Osteoblast (primary cell): ENCODE measurements at places on chromosomes 6 and 20. TPM values are rescaled to one million over a fixed set of nuclear protein-coding genes. Genes with fewer than 3 reads are reported as not detected.

The TENT5A gene
- 79.6 and 82.9 TPM in 2 replicates for total RNA-seq

The ADGB gene
- total RNA-seq: under 0.01 TPM in 1 of 2 replicates, not detected in the other

DNA sequence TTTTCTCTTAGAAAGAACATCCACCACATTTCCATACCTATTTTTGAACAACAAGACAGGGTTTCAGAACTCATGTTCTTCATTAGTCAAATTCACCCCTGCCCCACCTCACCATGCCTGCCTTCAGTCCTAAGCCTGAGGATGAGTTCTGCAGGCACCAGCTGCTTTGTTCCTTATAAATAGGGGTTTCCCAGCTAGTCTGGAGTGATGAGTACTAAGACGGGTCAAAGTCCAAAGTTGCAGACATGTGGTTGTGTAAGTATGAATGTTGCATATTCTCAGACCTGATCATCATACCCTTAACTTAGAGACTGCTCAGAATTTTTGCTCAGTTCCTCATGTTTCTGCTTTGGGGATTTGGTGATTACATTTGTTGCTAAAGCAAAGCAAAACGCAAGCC, 257.7 kb upstream of the CDYL start:
- peaks cover 6% of the 10 kb centered on the region for H3K27me3 ChIP-seq
- no peak overlapping the region for H3K4me3 ChIP-seq
- no peaks in the 10 kb centered on the region for H3K36me3 ChIP-seq

GRCh38 chr6:47097092-47097945, 55.2 kb upstream of the ADGRF1 start:
- H3K4me1 ChIP-seq: no peaks in the 10 kb centered on the region
- H3K36me3 ChIP-seq: no peaks in the 10 kb centered on the region
- H3K27ac ChIP-seq: no peak overlapping the region

DNA sequence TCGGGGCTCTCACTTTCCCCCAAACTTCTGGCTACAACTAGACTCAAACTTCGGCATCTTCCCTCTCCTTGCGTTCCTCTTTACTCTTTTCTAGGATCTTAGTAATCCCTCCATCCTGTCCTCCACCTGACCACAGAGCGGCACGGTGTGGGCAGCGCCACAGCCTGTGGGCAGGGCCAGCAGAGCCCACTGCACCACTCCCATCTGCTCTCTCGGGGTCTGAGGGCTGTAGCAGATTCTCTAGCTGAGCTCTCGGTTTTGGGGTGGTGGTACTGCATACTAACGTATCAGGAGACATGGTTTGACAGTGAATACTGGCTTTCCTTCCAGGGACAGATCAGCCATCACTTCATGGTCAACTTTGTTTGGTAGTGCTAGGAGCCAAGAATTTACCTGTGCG, 57.4 kb downstream of the EZR start:
- H3K4me3 ChIP-seq: no peak overlapping the region
- peaks cover 20% of the 10 kb centered on the region for H3K36me3 ChIP-seq
- DNase-seq: peak; percentile 84
- peaks cover 3% of the 10 kb centered on the region for H3K4me1 ChIP-seq
- no peaks in the 10 kb centered on the region for H3K27me3 ChIP-seq
